ENCODE measurements at places on chromosomes 16 and 17.

DNA sequence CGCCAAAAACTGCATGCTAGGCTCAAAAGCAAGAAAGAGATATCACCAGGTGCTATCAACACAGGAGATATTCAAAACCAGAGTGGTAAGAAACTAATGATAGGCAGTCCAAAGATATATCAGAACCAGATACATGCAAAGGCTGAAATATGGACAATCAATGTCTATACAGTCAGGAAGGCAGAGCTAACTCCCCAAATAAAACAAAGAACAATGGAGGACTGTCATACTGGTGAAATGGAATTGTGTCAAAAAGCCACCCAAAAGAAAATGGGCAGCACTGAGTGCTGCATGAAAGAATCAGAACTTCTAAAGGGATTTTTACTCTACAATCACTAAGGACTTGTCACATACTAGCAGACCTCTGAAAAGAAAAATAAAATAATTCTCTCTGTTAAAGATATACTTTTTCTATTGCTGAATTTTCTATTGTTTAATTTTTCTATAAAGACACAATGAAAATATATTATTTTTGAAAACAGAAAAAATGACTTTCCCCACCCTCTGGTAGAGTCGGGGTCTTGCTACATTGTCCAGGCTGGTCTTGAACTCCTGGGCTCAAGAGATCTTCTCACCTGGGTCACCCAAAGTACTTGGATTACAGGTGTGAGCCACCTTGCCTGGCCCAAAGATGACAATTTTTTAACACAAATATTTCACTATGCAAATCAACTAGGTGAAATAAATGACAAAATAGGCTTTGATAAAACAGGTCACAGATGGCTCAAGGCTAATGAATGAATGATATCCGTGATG lies 98.2 kb downstream of the USP32 start:
- no peak for DNase-seq

DNA sequence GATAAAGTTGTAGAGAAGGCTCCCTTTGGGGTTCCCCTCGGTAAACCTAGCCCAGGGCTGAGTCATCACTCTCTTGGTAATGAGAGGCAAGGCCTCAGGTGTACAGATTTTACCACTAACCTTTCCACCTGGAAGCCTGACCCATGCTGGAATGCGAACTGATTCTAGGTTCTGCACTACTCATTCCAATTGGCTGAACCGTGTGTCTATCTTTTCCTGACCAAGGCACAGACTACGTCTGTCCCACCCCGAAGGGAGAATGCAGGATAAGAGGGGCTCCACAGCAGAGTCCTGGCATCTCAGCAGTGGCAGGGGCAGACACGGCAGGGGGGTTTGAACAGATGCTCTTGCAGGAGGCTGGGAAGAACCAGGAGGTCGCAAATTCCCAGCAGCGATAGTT lies 65.4 kb upstream of the B4GALNT2 start:
- DNase-seq, result no peak

DNA sequence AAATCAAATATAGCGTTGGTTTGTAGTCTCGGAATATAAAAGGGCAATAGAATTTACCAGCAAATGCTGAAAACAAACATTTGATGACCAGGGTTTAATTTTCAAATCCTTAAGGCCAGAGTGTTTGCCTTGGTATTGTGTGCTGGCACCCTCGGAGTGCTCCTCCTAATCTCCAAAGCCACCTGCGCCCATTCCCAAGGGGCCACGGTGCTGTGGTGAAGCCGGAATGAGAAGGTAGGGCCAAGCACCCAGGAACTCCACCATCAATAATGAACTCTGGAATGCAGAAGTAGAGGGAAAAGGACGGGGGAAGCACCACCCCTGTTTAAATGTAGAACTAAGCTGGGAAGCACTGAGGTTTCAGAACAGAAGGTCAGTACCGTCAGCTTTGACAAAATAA lies 51.9 kb downstream of the COG7 start:
- no peak for DNase-seq

- no peak for DNase-seq
Measured at GRCh38 chr16:1991135-1991551, 1.4 kb downstream of the SYNGR3 start.

GRCh38 chr16:67661101-67661761 lies 471 bp downstream of the PARD6A start:
- DNase-seq, result peak; percentile 67

Data from choroid plexus epithelial cell (primary cell).